Neural crest cell (in vitro differentiated cells): ENCODE measurements at places on chromosomes 13 and 19.

GRCh38 chr19:58434217-58434616 is 5.7 kb downstream of the ZNF132 start:
- DNase-seq: no peak

- no peak for DNase-seq
These were observed 575.8 kb upstream of the KLF12 start for GRCh38 chr13:74710006-74710405.

DNA sequence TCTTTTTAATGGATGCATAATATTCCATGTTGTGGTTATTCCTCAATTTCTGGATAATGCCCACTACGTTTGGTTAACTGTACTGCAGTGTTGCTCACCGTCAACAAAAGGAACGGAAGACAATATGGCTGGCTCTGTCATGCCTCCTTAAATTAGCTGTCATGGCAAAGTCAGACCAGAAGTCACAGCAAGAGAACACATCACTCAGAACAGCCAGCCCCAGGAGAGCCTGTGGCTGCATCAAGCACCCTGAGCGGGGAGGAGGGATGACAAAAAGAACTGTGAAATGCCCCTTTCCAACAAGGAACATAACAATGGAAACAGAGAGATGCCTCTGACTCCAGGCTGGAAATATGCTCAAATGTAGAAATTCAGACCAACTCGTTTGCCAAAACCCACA is 366.0 kb upstream of the ZNF507 start:
- DNase-seq: no peak

DNA sequence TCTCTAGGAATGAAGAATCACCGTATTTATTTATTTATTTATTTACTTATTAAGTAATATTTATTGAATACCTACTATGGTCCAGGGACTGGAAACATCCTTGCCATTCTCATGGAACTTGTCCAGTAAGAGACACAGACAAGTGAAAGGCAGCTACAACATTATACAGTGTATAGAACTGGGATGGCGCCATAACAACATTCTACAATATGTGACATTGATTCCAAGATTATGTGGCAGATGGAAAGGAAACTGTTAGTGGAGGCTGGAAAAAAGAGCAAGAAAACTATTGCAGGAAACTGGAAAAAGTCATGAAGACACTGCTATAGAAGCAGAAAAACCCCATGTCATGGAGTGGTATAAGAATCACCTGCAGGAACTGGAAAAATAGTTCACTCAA is 9.4 kb upstream of the TBC1D4 start:
- DNase-seq: no peak

- DNase-seq: no peak
These were observed 62.2 kb upstream of the ARGLU1 start for GRCh38 chr13:106630162-106630561.

GRCh38 chr13:80297094-80297493 is 43.8 kb downstream of the SPRY2 start:
- no peak for DNase-seq

DNA sequence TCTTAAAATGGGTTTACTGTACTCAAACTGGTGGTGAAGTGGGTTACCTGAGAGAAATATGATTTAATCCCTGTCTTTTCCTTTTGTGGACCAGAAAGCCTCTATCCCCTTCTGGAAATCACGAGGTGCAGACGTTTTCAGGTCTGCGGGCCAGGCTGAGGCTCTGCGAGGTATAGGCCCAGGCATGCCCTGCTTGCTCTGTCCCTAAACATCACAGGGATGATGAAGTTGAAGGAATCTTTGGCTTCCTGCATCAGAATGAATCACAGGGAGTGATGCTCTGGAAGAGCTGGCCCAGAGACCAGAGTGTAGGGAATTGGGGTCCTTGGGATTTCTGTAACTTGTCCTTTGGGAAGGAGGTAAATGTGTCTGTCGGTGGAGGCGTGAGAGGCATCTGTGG is 18.4 kb upstream of the CHST8 start:
- no peak for DNase-seq
